HS-27A (cell line): ENCODE measurements at places on chromosomes 4 and X.
A peak's percentile ranks its signal among the peaks of the same experiment; 100 is the strongest.

DNA sequence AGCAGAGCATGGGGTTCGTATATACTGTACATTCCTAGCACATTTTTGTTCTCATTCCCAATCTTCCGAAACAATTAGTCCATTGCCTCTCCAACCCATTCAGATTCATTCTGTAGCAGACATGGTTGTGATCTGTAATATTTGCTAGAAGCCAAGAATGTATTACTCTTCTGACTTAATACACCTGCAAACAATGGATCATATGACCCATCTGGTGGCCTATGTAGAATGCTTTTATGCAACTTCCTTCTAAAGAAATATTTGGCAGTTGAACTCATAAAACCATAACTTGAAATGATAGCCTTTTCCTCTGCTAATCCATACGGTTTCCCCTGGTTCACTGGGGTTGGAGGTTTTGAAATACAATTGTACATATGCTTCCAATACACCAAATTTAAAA lies 32.8 kb upstream of the SGMS2 start:
- DNase-seq = no peak

DNA sequence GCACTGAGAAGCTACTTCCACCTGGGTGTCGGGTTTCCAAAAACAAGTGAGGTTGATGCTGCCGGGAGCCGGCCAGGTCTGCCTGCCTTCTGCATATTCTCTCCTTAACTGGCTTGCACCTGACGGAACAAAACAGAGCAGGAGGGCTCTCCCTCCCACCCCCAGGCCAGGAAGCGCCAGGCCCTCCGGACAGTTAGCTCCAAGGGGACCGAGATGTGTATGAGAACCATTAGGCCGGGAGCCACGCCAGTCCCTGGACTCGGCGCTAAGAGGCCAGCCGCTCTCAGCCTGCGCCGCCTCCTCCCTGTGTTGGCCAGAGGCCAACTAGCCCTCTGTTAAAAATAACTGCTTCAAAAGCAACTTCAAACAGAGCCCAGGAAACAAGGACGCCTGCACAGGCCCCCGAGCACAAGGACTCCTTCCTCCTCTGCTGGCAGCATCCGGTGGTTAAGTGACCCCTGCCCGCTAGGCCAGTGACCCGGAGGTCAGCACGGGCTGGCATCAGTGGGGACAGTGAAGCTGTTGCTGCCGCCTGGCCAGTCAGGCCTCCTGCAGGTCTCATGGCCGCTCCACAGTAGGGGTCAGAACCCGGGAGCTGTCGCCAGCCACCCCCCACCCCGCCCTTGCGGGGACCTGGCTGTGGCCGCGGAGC lies 107.9 kb downstream of the ABLIM2 start:
- no peak for DNase-seq

GRCh38 chr4:138897811-138898226 lies 117.8 kb upstream of the NOCT start:
- peak; percentile 77 for DNase-seq

GRCh38 chrX:150405006-150405405 lies 41.9 kb downstream of the MAMLD1 start:
- DNase-seq = no peak

- DNase-seq = no peak
These were observed 280.1 kb upstream of the ZFP42 start for GRCh38 chr4:187715466-187715865.

DNA sequence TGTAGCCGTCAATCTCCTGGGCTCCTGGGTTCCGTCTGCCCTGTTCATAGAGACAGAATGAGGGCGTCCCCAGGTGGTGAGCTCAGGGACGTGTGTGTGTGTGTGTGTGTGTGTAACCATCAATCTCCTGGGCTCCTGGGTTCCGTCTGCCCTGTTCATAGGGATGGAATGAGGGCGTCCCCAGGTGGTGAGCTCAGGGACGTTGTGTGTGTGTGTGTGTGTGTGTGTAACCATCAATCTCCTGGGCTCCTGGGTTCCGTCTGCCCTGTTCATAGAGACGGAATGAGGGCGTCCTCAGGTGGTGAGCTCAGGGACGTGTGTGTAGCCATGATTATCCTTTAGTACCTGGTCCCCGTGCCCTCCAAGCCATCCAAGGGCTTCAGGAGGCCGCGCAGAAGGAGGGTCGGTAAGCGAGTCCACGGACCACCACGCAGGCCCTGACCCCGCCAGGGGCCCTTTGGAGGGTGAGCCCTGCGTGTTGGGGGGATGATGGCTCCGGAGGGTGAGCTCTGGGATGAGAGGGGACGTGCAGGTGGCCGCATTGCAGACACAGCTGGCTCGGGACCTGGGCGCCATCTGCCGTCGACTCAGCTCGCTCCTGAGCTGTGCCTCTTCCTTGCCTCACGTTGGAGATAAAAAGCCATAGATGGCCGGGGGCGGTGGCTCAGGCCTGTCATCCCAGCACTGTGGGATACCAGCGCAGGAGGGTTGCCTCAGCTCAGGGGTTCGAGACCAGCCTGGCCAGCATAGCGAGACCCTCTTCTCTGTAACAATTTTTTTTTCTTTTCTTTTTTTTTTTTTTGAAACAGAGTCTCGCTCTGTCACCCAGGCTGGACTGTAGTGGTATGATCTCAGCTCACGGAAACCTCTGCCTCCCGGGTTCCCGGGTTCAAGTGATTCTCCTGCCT lies 5.4 kb upstream of the GTPBP6 start:
- no peak for DNase-seq

GRCh38 chr4:76811604-76812412 lies 86.1 kb downstream of the SOWAHB start:
- no peak for DNase-seq
